ENCODE measurements at places on chromosomes 12 and 14.

- DNase-seq, result no peak
- H3K27ac ChIP-seq, result no peak overlapping the region
- no peaks in the 10 kb centered on the region for H3K4me1 ChIP-seq
- no peak overlapping the region for H3K4me3 ChIP-seq
- no peaks in the 10 kb centered on the region for H3K36me3 ChIP-seq
- no peaks in the 10 kb centered on the region for H3K27me3 ChIP-seq
These were observed 377.6 kb upstream of the ATP2B1 start for GRCh38 chr12:90086281-90086680.

DNA sequence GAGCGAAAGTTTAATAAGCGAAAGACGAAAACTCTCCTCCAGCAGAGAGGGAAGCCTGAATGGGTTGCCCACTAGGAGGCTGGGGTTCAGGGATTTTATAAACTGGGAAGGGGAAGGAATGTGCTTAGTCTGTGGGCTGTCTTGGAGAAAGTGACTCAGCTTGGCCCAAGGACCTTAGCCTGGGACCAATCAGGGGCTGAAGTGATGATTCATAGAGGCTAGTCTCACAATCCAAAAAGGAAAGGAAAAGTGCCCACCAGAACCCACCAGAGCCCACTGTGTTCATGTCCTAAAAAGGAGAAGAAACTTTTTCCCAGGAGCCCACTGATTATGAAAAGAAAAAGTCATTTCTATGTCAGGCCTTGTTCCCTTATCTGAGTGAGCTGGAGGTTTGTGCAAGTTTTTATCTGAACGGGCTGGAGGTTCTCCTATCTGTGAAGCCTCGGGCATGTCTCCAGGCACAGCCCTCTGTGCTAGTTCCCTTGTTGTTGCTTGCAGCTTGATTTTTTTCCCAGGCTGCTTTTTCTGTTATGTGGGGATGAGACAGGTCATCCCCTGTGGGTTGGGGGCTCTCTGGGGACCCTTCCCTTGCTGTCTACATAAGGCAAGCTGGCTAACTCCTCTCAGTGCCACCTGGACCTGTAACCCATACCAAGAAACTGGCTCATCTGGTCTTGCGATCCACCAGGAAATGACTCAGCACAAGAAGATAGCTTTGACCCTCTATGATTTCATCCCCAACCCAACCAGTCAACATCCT, 8.3 kb upstream of the GOLGA5 start:
- DNase-seq, result peak; percentile 79
- no peaks in the 10 kb centered on the region for H3K27me3 ChIP-seq
- peak overlapping the region; percentile 73 for H3K27ac ChIP-seq
- H3K4me1 ChIP-seq, result peaks cover 16% of the 10 kb centered on the region
- H3K36me3 ChIP-seq, result no peaks in the 10 kb centered on the region

- H3K27me3 ChIP-seq, result no peaks in the 10 kb centered on the region
- H3K4me3 ChIP-seq, result no peak overlapping the region
- no peak overlapping the region for H3K27ac ChIP-seq
- H3K36me3 ChIP-seq, result no peaks in the 10 kb centered on the region
These were observed 6.6 kb downstream of the BTBD7 start for GRCh38 chr14:93326196-93326595.

- H3K27me3 ChIP-seq, result no peaks in the 10 kb centered on the region
- H3K36me3 ChIP-seq, result no peaks in the 10 kb centered on the region
- peak overlapping the region; percentile 9 for H3K27ac ChIP-seq
These were observed 1.8 kb upstream of the RNU7-1 start for GRCh38 chr12:6941782-6942181.

- peaks cover 35% of the 10 kb centered on the region for H3K4me1 ChIP-seq
- H3K27ac ChIP-seq, result no peak overlapping the region
- H3K27me3 ChIP-seq, result no peaks in the 10 kb centered on the region
- H3K4me3 ChIP-seq, result no peak overlapping the region
These were observed 35.6 kb downstream of the SYNE3 start for GRCh38 chr14:95480887-95481226.

DNA sequence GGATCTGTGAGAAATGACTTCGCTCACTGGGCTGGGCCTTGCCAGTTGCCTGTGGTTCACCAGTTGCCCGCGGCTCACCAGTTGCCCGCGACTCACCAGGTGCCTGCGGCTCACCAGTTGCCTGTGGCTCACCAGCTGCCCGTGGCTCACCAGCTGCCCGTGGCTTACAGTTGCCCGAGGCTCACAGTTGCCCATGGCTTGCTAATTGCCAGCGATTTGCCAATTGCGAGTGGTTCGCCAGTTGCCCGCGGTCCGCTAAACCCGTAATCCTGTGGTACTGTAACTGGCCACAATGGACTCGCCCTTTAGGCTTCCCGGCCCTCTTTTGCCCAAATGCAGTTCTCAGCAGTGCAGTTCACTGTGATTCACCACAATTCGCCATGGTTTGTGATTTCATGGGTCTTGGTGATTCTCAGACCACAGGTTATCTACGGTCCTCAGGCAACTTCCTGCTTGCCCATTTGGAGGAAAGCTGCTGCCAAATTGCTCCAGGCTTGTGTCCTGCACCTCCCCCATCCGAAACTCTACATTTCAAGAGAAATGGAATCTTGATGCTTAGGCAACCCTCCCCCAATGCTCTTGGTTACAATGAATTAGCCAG, 15.0 kb upstream of the MEG3 start:
- no peak overlapping the region for H3K27ac ChIP-seq
- DNase-seq, result no peak
- H3K4me1 ChIP-seq, result no peaks in the 10 kb centered on the region
- H3K4me3 ChIP-seq, result no peak overlapping the region
- H3K27me3 ChIP-seq, result no peaks in the 10 kb centered on the region
- no peaks in the 10 kb centered on the region for H3K36me3 ChIP-seq

DNA sequence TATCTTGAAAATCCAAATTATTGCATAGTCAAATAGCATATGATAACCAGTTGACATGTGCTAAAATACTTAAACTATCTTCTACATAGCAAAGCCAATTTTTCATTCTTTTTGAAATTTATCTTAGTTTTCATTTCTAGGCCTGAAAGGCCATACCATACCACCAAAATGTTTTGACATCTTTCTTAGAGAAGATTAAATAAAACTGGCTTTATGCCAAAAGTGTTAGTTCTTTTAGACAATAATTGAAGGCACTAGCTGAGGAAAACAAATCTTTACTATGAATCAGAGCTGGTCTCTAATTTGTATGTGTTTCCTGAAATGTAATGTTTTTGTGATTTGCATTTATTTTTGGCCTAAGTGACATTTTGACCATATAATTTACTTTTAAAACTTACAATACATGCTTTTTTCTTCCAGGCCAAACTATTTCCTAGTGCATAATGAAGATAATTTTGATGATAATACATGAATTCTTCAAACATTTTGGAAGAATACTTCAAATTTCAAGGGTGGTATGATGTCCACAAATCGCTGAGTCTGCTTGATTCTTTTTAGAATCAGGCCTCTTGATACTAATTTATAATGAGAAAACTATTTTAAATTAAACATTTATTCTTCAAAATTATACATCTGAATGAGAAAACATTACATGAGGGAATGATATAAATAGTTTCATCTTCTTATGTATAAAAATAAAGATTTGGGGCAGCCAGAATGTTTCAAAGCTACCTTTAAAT, 6.5 kb upstream of the KCNMB4 start:
- no peaks in the 10 kb centered on the region for H3K4me1 ChIP-seq
- no peak for DNase-seq
- no peak overlapping the region for H3K4me3 ChIP-seq
- H3K36me3 ChIP-seq, result no peaks in the 10 kb centered on the region
- no peaks in the 10 kb centered on the region for H3K27me3 ChIP-seq

- peaks cover 13% of the 10 kb centered on the region for H3K4me1 ChIP-seq
- H3K4me3 ChIP-seq, result no peak overlapping the region
- H3K27ac ChIP-seq, result no peak overlapping the region
- no peak for DNase-seq
- H3K36me3 ChIP-seq, result no peaks in the 10 kb centered on the region
- no peaks in the 10 kb centered on the region for H3K27me3 ChIP-seq
These were observed 21.2 kb downstream of the ZBTB42 start for GRCh38 chr14:104821971-104822608.

GRCh38 chr14:104450811-104451401, 128.7 kb upstream of the C14orf180 start:
- H3K4me1 ChIP-seq, result no peaks in the 10 kb centered on the region
- H3K4me3 ChIP-seq, result no peak overlapping the region
- no peaks in the 10 kb centered on the region for H3K27me3 ChIP-seq
- H3K27ac ChIP-seq, result no peak overlapping the region

DNA sequence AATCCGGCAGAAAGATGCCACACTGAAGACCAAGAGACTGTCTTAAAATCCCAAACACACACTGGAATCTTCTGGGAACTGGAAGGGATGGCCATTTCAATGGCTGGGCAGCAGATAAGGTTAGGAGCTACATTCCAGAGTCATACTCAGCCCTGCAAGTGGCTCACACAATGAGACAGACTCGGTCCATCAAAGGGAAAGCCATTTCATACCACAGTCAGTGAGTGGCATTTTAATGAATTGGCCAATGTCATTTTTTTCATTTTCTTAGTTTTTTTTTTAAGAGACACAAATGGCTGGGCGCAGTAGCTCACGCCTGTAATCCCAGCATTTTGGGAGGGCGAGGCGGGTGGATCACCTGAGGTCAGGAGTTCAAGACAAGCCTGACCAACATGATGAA, 17.9 kb downstream of the CIT start:
- no peaks in the 10 kb centered on the region for H3K4me1 ChIP-seq
- H3K27ac ChIP-seq, result no peak overlapping the region

DNA sequence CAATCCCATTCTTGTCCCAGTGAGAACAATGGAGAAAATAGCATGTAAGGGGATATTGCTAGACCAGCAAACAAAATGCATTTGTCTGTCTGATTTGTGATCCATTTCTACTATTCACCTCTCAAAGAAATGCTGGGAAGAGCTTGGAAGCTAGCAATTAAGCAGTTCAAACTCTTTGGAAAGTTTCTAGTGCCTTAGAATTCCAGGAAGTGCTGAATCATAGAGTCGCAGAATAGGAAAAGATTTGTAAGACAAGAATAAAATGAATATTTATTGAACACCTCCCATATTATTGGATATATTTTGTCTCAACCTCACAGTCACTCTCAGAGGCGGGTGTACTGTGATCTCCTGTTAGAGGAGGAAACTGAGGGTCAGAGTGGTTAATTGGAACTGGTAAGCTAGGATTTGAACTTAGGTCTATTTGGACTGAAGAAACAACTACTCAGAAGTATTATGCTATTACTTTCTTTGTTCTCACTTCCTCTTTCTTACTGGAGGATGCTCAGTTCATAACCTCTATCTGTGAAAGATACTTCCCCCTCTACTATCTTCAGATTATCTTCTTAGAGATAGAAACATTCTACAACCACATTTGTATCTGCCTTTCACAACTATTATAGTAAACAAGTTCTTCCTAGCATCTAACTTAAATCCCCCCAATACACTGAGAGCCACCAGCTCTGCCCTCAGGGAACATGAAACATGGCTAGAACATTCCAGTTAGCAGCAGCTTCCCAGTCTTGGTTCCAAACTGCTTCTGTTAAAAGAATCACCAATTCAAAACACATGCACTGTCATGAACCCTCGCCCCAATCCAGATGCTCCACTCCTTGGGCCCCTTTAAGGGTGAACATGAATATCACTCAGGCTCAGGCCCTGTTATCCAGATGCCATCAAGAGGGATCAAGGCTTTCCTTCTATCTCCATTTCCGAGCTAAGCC, 64.2 kb downstream of the DRAM1 start:
- peaks cover 4% of the 10 kb centered on the region for H3K4me1 ChIP-seq
- H3K27me3 ChIP-seq, result no peaks in the 10 kb centered on the region
- no peaks in the 10 kb centered on the region for H3K36me3 ChIP-seq
- DNase-seq, result no peak
- H3K4me3 ChIP-seq, result no peak overlapping the region

GRCh38 chr12:67625004-67625403, 23.5 kb upstream of the DYRK2 start:
- no peak for DNase-seq

GRCh38 chr14:65016471-65016870, 29.8 kb downstream of the FNTB start:
- no peak for DNase-seq
- peaks cover 20% of the 10 kb centered on the region for H3K4me1 ChIP-seq
- no peaks in the 10 kb centered on the region for H3K27me3 ChIP-seq
- H3K36me3 ChIP-seq, result no peaks in the 10 kb centered on the region
- no peak overlapping the region for H3K27ac ChIP-seq
- H3K4me3 ChIP-seq, result no peak overlapping the region

DNA sequence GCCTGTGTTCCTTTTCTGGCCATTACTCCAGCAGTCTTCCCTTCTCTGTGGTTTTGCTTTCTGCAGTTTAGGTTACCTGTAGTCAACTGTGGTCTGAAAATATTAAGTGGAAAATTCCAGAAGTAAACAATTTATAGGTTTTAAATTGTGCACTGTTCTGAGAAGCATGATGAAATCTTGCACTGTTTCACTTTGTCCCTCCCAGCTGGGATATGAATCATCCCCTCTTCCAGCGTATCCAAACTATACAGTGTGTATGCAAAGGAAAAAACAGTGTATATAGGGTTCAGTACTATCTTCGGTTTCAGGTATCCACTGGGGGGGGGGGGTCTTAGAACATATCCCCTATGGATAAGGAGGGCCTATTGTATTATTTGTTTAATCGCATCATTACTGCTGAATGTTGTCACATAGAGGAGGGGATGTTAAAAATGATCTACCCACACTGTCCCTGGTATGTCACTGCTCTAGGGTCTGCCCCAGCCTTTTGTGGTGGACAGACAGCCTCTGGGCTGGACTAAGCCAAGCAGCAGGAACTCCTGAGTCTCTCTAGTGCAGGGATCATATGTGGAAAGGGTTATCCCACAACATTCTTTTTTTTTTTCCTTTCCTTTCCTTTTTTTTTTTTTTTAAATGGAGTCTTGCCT, 109.1 kb upstream of the MAX start:
- H3K27ac ChIP-seq, result no peak overlapping the region
- H3K27me3 ChIP-seq, result no peaks in the 10 kb centered on the region
- H3K36me3 ChIP-seq, result no peaks in the 10 kb centered on the region
- peaks cover 5% of the 10 kb centered on the region for H3K4me1 ChIP-seq

DNA sequence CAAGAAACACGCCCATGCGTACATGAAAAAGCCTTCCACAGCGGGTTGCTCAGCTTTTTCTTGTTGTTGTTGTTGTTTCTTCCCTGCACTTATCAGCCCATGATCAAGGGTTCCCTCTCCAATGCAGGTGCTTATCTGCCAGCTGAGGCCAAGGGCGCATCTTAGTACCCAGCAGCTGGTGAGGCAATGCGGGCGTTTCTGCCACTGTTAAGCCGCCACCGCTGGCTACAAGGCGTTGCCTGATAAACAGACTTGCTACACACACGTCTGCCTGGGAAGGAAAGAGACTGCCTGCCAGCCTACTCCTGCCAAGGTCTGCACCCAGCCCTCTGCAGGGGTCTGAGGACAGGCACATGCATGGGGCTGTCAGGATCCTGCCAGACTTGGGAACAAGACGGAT, 345.9 kb downstream of the BCL11B start:
- H3K27ac ChIP-seq, result no peak overlapping the region
- no peaks in the 10 kb centered on the region for H3K27me3 ChIP-seq
- no peaks in the 10 kb centered on the region for H3K4me1 ChIP-seq
- no peak overlapping the region for H3K4me3 ChIP-seq
- no peaks in the 10 kb centered on the region for H3K36me3 ChIP-seq

GRCh38 chr12:9745199-9745598, 12.3 kb upstream of the CLECL1 start:
- no peak overlapping the region for H3K4me3 ChIP-seq
- no peaks in the 10 kb centered on the region for H3K36me3 ChIP-seq
- no peaks in the 10 kb centered on the region for H3K4me1 ChIP-seq
